ENCODE measurements at places on chromosomes 11 and 22.

GRCh38 chr11:46456269-46457001, 64.9 kb upstream of the CHRM4 start:
- DNase-seq, result no peak

DNA sequence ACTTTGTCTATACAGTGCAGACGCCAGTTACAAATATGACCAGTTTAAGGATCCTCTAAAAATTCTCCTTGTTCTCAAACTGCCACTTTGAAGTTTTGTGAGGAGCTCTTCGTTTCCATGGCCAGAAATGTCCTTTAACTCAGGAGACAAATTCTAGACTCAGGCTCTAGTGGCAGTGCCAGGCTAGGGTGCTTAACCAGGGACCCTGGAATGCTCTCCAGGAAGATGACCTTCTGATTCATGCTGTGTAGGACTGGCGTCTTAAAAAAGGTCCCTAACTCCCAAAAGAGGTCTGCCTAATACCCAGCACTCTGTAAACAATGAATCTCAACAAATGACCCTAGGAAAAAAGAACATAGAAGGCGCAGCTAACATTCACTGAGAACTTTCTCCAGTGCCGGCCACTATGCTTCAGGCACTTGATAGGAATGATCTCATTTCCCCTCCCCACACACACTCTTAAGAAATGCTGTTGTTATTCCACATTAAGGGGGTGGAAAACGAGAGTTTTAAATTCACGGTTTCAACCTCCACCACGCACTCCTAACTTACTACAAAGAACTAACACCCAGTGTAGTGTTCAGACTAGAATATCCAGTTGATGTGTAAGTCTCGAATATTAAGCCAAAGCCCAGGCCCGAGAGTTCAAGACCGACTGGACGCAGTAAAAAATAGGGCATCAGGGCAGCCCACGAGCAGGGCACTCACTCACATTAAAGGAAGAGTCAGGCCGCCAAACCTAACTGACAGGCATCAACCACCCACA, 747 bp downstream of the NXF1 start:
- DNase-seq, result peak; percentile 31

- no peak for DNase-seq
Observed at GRCh38 chr11:117961896-117962295, 24.3 kb upstream of the IL10RA start.

DNA sequence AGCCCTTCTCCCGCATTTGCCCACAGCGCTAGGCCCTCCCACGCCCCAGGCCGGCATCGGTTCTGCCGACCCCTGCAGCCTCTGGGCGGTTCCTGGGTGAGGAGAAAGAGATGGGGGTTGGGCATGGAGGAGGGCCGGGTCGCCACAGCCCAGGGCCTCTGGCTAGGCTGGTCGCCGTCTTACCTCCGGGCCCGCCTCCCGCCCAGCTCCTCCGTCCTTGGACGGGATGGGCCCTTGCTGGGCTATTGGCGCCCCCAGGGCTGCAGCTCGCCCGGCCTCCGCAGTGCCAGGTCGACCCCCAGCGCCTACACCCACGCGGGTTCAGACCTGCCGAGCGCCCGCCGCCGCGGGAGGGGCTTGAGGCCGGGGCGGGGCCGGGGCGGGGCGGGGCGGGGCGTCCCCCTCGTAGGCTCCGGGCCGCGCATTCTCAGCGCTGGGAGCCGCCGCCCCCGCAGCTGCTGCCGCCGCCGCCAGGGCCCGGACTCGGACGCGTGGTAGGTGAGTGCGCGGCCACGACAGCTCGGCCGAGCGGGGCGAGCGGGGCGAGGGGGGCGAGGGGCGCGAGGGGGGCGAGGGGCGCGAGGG, at the start of gene CD151:
TSS of gene CD151 (plus strand) at position 424 of the 585 bp plus-strand sequence. CDS start 3,118 bp downstream, outside the sequence.
- DNase-seq, result peak; percentile 38

DNA sequence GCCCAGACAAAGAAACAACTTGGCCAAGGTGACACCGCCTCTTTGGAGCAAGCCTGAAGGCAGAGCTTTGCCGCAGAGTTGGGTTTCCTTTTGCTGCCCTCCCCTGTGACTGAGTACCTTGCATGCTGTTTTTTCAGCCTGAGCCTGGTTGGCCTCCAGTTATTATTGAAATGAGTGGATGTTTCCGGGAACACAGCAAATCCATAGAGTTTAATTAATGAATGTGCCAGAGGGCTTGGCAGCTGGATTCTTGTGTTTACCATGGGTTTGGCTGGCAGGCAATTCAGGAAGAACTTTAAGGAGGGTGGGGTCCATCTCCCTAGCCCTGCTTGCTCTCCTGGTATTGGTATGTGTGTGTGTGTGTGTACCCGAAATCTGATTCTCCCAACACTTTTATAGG, 65.6 kb upstream of the CRYBB3 start:
- DNase-seq, result peak; percentile 72

Data from NCI-H1105 treated with DMSO at 0.1 percent for 48 hours (cell line).